ENCODE measurements at places on chromosomes 12 and 14.

GRCh38 chr12:124603831-124604251 lies 36.4 kb upstream of the NCOR2 start:
- DNase-seq, result no peak

DNA sequence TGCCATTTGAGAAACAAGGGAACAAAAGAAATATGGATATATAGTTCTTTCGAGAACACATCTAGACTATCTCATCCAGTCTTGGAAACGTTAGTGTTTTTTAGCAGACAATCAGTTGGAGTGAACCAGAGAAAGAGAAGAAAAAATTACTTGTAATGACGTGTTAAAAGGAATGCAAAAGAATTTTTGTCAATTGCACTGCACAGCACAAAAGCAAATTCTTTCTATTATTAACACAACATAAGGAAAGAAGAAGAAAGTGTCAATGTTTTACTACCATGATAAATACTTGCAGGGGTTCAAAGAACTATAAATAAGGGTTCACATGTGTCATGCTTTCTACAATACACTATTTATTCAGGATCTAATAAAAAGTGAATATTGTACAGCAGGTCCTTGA lies 27.5 kb upstream of the GSG1 start:
- no peak for DNase-seq

GRCh38 chr14:32251530-32251929 lies 48.5 kb upstream of the RNU6-8 start:
- DNase-seq, result no peak

- no peak for DNase-seq
Measured at GRCh38 chr14:104254735-104255400, 116.5 kb downstream of the KIF26A start.

DNA sequence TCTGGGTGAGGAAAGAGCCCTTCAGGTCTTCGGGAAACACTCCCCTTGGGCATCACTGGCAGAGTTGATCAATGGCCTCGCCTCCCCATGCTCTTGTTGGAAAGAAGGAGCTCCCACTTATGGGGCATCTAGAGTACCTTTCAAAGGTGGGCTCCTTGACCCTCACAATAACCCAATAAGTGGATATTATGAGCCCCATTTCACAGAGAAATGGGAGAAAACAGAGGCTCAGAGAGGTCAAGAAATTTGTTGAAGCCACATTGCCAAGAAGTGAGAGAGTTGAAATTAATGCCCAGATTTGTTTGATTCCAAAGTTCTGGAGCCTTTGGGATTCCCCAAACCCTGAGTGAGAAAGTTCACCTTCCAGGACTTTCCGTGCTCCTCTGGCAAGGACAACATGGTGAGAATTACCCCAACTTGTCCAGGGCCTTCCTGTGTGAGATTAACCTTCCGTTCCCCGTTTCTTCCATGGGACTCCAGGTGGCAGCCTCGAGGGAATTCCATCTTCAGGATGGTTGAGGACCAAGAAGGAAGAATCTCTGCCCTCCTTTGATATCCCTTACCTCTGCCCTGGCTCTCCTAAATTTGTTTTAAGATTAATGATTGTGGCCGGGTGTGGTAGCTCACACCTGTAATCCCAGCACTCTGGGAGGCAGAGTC lies 7.5 kb upstream of the CHD4 start:
- DNase-seq, result no peak

DNA sequence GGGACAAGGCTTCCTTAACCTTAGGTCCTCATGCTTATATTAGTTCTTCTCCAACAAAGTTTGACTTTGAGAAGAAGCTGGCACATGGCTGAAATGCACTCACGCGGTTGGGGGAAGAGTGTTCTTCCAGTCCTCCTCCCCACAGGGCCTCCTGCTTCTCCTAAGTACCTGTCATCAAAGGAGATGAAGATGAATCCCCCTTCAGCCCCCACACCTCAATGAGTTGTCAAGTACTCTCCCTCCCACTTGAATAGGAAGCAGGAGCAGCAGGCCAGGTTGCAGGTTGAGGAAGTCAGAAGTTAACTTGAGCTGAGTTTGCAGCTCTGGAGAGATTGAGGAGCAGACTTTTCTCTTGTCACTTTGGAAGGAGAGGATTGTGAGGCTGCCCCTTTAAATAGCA lies 2.9 kb upstream of the PDE1B start:
- DNase-seq, result no peak

DNA sequence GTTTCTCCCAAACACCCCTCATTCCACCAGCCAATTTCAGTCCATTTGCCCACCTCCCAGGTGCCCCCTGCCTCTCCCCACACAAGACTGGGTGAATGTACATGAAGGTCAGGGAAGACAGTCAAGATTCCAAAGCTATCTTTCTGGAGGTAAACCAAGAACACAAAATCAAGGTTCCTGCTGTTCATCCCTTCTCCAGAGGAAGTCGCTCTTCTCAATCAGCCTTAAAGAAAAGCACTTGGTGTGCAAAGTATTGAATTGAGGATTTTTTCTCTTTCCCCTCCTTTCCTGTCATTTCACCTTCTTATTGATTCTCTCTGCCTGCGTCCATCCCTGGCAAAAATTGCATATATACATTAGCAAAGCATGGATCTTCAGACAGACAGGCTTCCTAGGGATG lies 4.5 kb downstream of the GRIN2B start:
- DNase-seq, result no peak

- DNase-seq, result no peak
Measured at GRCh38 chr14:68879321-68879781, 86.5 kb upstream of the ZFP36L1 start.

GRCh38 chr14:100263141-100263540 lies 24.2 kb downstream of the YY1 start:
- DNase-seq, result no peak

DNA sequence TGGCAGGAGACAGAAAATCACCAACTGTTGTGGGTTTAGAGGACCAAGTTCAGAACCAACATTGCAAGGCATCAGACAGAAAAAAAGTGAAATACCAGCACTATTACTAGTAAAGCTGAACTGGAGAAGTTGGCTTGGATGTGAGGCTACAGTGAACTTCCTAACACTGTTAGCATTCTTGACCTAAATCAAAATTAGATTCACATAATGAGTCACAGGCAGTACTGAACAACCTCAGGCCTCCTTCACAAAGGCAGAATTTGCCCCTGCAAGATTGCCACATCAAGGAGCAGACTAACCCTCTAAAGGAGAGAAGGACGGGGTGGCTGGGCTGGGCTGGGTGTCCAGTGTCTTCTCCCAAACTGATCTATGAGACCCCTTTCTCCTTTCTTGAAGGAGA lies 539.7 kb downstream of the SNAPC1 start:
- no peak for DNase-seq

- no peak for DNase-seq
Measured at GRCh38 chr12:67161322-67161918, 107.7 kb upstream of the CAND1 start.

DNA sequence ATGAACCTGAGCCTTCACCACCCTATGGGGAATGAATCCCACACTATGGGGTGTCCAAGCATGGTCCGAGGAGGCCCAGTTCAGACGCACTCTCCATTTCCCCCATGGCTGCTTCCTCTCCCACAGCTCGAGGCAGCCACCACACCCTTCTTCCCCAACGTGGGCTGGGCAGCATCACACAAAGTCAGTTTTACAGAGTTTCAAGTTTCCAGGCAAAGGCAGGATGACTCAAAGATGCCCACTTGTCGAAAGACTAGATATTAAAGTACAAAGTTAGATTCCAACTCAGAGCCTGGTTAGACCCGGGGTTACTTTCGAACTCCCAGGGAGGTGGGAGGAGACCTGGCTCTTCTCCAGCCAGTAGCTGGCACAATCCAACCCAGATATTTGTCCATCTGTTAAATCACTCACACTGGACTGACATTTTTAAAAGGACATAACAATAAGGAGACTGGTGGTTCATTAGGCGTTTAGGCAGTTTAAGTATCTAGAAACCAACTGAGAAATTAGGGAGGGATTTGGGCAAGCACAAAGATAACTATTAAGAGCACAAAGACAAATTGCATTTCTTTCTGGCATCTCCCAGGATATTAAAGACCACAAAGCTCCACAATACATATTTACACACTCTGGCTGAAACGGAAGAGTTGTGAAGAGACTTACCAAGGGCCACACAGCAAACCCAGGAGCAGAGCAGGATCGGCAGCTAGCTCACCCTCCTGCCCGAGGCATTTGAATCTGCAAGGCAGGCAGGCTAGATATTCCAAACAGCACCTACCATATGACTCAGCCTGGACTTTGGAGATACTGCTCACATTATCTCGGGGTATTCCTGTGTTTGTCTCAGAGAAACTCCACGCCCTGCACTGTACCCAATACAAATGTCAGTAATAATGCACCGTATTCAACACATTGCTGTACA lies 34.8 kb downstream of the TMCC3 start:
- peak; percentile 63 for DNase-seq

GRCh38 chr12:44775901-44776300 lies 100.2 kb downstream of the NELL2 start:
- no peak for DNase-seq

DNA sequence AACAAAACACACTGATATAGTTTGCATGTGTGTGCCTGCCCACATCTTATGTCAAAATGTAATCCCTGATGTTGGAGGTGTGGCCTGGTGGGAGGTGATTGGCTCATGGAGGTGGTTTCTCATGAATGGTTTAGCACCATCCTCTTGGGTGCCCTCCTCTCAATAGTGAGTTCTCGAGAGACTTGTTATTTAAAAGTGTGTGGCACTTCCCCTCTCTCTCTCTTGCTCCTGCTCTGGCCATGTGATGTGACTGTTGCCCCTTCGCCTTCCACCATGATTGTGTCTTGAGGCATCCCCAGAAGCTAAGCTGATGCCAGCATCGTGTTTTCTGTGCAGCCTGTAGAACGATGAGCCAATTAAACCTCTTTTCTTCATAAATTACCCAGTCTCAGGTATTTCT lies 454.1 kb upstream of the DCN start:
- no peak for DNase-seq

DNA sequence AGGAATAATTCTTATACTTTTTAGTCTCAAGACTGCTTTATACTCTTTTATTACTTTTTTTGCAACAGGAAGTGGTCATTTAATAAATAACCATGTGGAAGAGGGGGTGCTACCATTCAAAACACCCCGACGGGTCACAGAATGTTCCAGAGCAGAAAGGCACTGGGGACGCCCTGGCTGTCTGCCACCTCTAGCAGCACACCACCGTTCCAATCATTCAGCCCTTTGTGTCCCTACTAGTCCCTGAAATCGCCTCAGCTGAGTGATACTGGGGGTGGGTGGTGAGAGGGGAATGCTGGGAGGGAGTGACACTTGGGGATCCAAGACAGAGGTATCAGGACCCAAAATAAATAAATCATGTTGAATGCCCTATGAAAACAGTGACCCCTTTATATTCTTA lies 52.4 kb downstream of the MON2 start:
- DNase-seq, result no peak

- DNase-seq, result no peak
Measured at GRCh38 chr12:110635055-110635454, 21.1 kb downstream of the TCTN1 start.

DNA sequence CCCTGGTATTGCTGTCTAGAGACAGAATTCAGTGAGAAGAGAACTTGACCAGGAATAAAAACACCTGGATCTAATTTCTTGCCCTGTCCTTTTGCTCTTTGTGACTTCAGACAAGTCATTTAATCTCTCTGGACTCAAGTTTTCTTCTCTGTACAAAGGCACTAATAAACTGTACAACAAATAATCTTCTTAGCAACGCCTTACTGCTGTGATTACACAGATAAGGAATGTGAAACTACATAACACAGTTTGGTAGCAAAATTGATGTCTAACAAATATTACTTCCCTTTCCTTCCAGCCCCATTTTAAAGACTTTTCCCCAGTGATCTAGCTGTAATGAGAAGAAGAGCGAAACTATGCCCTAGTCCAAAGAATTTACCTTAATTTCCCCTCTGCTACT lies 69.3 kb downstream of the BCAT1 start:
- DNase-seq, result no peak

DNA sequence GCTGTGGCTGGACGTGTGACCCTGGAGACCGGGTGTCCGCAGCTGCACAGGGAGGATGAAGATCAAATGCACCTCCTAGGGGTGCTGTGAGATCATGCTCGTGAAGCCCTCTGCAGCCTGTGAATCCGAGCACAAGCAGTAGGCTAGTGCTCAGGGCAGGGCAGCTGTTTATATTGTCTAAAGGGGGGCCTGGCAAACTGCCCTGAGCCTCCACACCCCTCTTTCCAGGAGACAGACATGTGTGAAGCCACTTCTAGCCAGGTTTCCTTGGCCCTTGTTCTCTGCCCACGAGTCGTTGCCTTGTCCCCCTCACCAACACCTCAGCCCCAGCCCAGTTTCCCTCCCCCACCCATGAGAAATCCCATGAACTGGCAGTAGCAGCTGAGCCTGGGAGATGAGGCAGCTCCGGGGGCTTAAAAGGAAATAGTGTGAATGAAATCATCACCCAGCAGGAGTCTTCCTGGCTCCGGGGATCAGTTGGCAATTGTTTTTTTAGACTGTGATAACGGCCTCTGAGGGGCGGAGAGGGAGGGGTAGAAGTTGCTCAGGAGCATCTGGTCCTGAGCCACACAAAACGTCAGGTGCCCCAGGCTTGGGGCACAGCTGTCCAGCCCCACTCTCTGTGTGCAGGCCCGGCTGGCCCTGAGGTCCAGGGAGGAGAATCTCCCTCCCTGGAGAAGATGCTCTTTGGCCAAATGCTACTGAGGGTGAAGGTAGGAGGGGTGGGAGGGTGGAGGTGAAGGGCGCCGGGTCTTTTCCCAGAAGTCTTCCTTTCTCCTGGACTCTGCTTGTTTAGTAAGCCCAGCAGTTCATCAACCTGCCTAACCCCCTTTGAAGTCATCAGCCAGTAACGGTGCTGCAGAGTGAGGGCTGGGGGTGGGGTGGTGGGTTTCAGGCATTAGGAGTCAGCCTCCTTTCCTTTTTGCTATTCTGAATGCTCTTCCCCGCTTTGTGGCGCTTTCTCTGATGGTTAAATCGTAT lies 4.0 kb downstream of the FGF6 start:
- DNase-seq, result peak; percentile 58

DNA sequence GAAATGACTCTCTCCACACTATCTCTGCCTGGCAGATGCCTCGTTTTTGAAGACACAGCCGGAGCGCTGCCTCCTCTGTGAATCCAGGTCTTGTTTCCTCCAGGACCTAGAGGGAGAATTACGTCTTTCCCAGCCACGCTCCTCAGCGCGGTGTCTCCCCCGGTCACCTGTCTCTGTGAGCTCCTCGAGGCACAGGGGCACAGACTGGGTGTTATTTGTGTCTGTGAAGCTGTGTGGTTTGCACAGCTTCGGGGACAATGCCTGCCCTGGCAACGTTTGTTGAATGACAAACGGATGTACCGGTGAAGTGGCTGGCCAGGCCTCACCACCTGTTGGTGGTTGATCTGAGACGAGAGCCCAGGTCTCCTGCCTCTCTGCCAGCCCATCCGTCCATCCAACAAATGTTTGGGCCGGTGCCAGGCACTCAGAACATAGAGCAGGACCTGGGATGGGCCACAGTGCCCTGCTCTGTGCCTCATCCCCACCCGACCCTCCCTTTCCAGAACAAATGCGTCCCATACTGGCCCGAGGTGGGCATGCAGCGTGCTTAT lies 6.1 kb downstream of the PTPN6 start:
- DNase-seq, result no peak

GRCh38 chr12:51548241-51548640 lies 42.8 kb upstream of the SCN8A start:
- no peak for DNase-seq

- no peak for DNase-seq
Measured at GRCh38 chr12:43306066-43306465, 245.9 kb downstream of the ADAMTS20 start.

GRCh38 chr12:130438243-130438620 lies 100.5 kb downstream of the PIWIL1 start:
- no peak for DNase-seq
